ENCODE measurements at places on chromosomes 1 and 21.

DNA sequence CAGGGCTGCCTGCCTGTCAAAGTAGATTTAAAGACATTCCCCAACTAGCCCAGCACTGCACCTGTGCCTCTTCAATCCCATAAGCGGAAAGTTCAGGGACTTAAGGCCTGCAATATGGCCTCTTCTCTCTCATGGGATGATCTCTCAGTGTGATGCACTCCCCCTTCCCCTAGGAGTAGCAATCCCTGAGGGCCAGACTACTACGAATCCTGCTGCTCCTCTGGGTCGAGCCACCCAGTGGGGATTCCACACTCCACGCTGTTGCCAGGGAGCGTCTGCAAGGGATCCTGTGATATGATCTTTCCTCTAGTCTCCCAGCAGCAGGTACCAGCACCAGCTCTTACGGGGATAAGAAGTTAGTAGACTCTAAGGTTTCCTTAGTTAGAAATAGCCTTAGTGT lies 13.2 kb upstream of the OR6N2 start:
- no peak overlapping the region for H3K4me3 ChIP-seq
- no peaks in the 10 kb centered on the region for H3K4me1 ChIP-seq
- DNase-seq: no peak
- H3K27ac ChIP-seq: no peak overlapping the region

- no peaks in the 10 kb centered on the region for H3K36me3 ChIP-seq
- no peak for DNase-seq
- H3K4me3 ChIP-seq: no peak overlapping the region
- no peaks in the 10 kb centered on the region for H3K27me3 ChIP-seq
Observed at GRCh38 chr1:34946211-34946610, 16.8 kb upstream of the DLGAP3 start.

DNA sequence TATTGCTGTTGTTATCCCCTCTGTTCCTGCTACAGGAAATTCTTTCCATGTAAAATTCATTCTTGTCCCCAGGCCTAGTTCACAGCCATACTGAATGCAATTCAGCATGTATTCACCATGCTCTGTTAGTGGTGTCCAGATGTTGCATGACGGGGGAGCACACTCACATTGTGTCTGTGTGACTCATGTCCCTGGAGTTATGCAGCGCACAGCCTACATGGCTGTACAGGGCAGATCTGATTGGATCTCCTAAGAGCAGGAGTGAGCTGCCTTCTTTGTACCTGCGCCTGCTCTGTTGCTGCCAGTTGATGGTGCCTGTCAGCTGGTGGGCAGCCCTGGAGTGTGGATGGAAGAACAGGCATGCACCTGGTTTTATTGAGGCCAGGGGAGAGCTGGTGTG lies 17.6 kb downstream of the HTR6 start:
- H3K4me3 ChIP-seq: no peak overlapping the region
- peaks cover under 1% of the 10 kb centered on the region for H3K36me3 ChIP-seq
- no peak overlapping the region for H3K27ac ChIP-seq
- no peaks in the 10 kb centered on the region for H3K4me1 ChIP-seq
- H3K27me3 ChIP-seq: no peaks in the 10 kb centered on the region
- DNase-seq: peak; percentile 93

DNA sequence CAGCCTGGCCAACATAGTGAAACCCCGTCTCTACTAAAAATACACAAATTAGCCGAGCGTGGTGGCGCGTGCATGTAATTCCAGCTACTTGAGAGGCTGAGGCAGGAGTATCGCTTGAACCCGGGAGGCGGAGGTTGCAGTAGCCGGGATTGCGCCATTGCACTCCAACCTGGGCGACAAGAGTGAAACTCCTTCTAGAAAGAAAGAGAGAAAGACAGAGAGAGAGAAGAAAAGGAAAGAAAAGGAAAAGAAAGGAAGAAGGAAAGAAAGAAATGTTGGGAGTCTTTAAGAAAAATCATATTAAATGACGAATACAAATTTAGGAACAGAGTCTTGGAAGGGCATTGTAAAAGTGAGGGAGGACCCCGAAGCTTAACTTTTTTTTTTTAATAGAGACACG lies 1.8 kb upstream of the HNRNPR start:
- H3K36me3 ChIP-seq: no peaks in the 10 kb centered on the region
- no peak for DNase-seq
- H3K27ac ChIP-seq: no peak overlapping the region
- H3K4me1 ChIP-seq: no peaks in the 10 kb centered on the region
- H3K4me3 ChIP-seq: no peak overlapping the region
- no peaks in the 10 kb centered on the region for H3K27me3 ChIP-seq

DNA sequence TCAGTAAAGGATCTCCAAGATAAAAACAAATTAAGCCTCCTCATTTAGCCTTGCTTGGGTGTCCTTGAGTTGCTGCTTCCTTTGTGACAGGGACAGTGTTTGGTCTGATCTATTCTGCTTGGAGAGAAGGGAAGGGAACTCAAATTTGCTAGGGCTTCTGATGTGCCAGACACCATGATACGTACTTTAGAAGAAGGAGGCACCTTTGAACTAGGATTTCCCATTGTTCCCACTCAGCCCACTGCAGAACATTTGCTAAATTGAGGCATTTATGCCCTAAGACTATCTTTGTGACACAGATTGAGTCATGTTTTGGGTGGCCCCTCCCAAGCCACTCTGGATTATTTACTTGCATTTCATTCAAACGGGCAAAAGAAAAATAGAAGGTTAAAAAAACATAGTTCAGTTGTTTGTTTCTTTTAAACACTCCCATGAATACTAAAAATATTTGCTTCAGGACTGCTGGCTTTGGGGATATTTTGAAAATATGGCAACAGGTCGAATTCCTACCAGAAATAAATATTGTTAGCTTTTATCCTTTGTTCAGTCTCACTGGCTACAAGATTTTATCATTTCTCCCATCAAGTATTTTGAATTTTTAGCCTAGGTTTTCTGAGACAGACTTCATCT lies 81.9 kb upstream of the WLS start:
- no peaks in the 10 kb centered on the region for H3K27me3 ChIP-seq
- no peak overlapping the region for H3K27ac ChIP-seq
- no peak overlapping the region for H3K4me3 ChIP-seq
- DNase-seq: no peak

GRCh38 chr1:34906756-34907155 lies 22.7 kb downstream of the DLGAP3 start:
- no peak overlapping the region for H3K4me3 ChIP-seq
- no peak overlapping the region for H3K27ac ChIP-seq
- no peaks in the 10 kb centered on the region for H3K4me1 ChIP-seq

- no peaks in the 10 kb centered on the region for H3K27me3 ChIP-seq
- no peak overlapping the region for H3K27ac ChIP-seq
- H3K36me3 ChIP-seq: peaks cover 2% of the 10 kb centered on the region
- H3K4me1 ChIP-seq: peaks cover 12% of the 10 kb centered on the region
- peak; percentile 56 for DNase-seq
- no peak overlapping the region for H3K4me3 ChIP-seq
Observed at GRCh38 chr1:53769780-53770179, 30.8 kb upstream of the GLIS1 start.

- H3K4me1 ChIP-seq: no peaks in the 10 kb centered on the region
- H3K36me3 ChIP-seq: no peaks in the 10 kb centered on the region
- H3K27ac ChIP-seq: no peak overlapping the region
- DNase-seq: no peak
- no peaks in the 10 kb centered on the region for H3K27me3 ChIP-seq
- H3K4me3 ChIP-seq: no peak overlapping the region
Observed at GRCh38 chr1:236341298-236341697, 52.8 kb upstream of the EDARADD start.

GRCh38 chr1:64721135-64721534 lies 23.7 kb upstream of the RAVER2 start:
- no peak for DNase-seq
- H3K27ac ChIP-seq: no peak overlapping the region
- no peak overlapping the region for H3K4me3 ChIP-seq
- peaks cover 20% of the 10 kb centered on the region for H3K27me3 ChIP-seq
- H3K4me1 ChIP-seq: no peaks in the 10 kb centered on the region

- H3K36me3 ChIP-seq: no peaks in the 10 kb centered on the region
- H3K4me3 ChIP-seq: no peak overlapping the region
- H3K4me1 ChIP-seq: peaks cover 9% of the 10 kb centered on the region
- H3K27me3 ChIP-seq: peaks cover 12% of the 10 kb centered on the region
Observed at GRCh38 chr1:152050886-152051675, 14.3 kb upstream of the S100A11 start.

- no peak overlapping the region for H3K27ac ChIP-seq
- peaks cover 32% of the 10 kb centered on the region for H3K36me3 ChIP-seq
- H3K4me3 ChIP-seq: no peak overlapping the region
- H3K27me3 ChIP-seq: no peaks in the 10 kb centered on the region
Observed at GRCh38 chr1:24450316-24450715, 34.7 kb downstream of the NIPAL3 start.

DNA sequence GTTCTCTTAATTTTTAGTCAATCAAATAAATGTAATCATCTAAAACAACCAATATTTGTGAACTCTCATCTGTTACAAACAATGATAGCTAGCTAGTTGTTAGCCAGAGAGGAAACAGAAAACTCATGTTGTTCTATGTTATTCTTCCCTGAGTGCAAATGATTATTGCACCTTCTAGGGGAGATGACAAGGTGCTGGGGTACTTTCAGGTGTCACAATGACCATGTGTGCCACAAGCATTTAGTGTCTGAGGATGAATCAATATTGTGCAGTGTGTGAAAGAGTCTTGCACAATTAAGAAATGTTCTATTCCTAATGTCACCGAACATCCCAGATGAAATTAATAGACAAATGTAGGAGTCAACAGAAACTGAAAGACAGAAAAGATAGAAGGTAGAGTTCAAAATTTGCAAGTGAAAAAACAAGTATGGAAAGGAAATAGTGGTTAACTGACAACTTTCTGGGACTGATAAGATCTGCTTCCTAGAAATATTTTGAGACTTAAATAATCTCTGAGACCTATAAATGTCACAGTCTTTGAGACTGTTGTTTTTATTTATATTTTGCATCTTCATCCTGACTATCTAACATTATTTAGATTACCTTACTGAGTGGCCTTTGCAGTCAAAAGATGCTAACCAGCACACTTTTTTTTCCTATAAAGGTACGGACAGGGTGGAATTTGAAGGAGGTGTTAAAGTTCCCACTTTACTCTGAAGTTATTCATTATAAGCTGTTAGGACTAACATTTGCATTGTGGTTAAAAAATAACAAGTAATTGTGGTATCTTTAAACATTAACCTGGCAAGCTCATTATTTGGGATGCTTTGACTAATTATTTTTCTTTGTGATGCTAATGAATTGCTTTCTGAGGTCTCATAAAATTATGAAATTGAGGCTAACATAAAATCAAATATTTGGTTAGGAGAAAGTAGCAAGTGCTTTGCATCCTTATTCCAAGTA lies 21.6 kb upstream of the DPYD start:
- no peaks in the 10 kb centered on the region for H3K36me3 ChIP-seq
- H3K27me3 ChIP-seq: no peaks in the 10 kb centered on the region
- no peak overlapping the region for H3K27ac ChIP-seq
- no peak overlapping the region for H3K4me3 ChIP-seq

DNA sequence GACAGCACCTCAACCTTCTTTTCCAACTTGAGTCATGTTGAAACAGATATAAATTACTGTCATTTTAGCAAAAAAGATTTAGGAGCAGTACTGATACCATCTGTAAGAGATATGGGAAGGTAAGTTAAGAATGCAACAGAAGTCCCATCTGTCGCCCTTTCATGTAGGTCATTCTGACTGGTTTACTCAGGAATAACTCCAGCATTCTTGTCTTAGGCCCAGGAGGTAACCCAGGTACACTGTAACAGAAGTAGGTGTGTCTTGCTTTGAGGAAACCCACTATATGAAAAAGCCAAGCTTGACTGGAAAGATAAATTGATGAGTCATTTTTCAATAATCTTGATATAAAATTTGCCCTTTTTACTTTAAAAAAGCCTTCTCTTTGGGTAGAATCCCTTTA lies 35.4 kb downstream of the PGM1 start:
- H3K4me3 ChIP-seq: no peak overlapping the region
- H3K4me1 ChIP-seq: peaks cover 6% of the 10 kb centered on the region
- no peak for DNase-seq
- H3K36me3 ChIP-seq: peaks cover 17% of the 10 kb centered on the region
- no peaks in the 10 kb centered on the region for H3K27me3 ChIP-seq

- no peak for DNase-seq
- no peaks in the 10 kb centered on the region for H3K27me3 ChIP-seq
- H3K4me1 ChIP-seq: no peaks in the 10 kb centered on the region
- no peaks in the 10 kb centered on the region for H3K36me3 ChIP-seq
- no peak overlapping the region for H3K27ac ChIP-seq
- H3K4me3 ChIP-seq: no peak overlapping the region
Observed at GRCh38 chr1:160916666-160917065, 31.7 kb upstream of the ITLN1 start.

DNA sequence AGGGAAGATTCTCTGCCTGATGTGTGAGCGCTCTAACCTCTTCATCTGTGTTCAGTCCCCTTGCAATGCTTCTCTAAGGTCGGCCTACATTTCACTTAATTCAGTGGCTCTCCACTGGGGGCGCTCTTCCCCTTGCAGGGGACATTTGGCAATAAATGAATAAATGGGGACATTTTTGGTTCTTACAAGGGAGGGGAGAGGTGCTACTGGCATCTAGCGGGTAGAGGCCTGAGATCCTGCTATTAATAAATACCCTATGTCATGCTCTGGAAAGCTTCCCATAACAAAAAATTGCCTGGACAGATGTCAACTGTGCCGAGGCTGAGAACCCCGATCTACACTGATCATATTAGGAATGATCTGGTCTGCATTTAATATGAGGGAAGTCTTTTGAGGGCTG lies 25.9 kb upstream of the DNAJC11 start:
- H3K4me3 ChIP-seq: no peak overlapping the region
- no peaks in the 10 kb centered on the region for H3K36me3 ChIP-seq
- peaks cover 3% of the 10 kb centered on the region for H3K27me3 ChIP-seq
- H3K4me1 ChIP-seq: peaks cover 9% of the 10 kb centered on the region
- DNase-seq: peak; percentile 54

Data from IMR-90 (cell line).